ENCODE measurements at places on chromosomes 13 and 19.
A peak's percentile ranks its signal among the peaks of the same experiment; 100 is the strongest.

GRCh38 chr19:56477429-56478338 is 539 bp upstream of the ZNF667 start:
- peak; percentile 98 for DNase-seq

DNA sequence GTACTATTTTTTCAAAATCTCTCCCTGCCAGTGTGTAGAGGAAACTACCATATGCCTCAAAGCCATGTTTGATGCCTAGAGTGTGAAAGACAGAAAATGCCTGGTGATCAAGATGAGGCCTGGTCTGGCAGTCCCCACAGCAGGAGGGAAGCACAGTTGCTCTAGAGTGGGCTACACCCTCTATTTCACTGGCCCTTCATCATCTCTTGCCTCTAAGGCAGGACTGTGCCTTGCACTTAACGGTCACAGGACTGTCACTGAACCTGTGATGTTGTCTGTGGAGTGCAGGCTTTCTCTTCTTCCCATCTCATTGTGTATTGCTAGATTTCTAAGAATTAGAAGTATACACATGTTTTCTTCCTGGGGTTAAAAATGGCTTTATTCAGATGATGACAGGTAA is 16.3 kb downstream of the POLR1D start:
- no peak for DNase-seq

GRCh38 chr19:11234486-11235075 is 4.8 kb upstream of the ANGPTL8 start:
- no peak for DNase-seq

DNA sequence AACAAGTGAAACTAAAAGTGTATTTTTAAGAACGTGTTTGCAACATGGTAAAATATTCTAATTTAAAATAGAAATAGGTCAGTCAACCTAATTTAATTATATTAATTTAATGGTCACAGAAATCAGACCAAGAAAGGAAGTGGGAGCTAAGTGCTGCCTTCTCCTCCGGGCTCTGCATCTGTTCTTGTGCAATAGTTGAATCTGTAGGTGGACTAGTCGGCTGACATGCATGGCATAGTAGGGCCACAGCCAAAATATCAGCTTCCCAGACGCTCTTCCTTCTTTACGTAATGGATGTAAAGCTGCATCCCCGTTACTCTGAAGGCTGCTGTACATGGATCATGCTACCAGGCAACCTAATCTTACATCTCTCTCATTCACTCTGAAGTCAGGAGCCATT is 47.3 kb downstream of the COL4A1 start:
- no peak for DNase-seq

GRCh38 chr19:47391510-47392223 is 27.7 kb downstream of the MEIS3 start:
- peak; percentile 30 for DNase-seq

DNA sequence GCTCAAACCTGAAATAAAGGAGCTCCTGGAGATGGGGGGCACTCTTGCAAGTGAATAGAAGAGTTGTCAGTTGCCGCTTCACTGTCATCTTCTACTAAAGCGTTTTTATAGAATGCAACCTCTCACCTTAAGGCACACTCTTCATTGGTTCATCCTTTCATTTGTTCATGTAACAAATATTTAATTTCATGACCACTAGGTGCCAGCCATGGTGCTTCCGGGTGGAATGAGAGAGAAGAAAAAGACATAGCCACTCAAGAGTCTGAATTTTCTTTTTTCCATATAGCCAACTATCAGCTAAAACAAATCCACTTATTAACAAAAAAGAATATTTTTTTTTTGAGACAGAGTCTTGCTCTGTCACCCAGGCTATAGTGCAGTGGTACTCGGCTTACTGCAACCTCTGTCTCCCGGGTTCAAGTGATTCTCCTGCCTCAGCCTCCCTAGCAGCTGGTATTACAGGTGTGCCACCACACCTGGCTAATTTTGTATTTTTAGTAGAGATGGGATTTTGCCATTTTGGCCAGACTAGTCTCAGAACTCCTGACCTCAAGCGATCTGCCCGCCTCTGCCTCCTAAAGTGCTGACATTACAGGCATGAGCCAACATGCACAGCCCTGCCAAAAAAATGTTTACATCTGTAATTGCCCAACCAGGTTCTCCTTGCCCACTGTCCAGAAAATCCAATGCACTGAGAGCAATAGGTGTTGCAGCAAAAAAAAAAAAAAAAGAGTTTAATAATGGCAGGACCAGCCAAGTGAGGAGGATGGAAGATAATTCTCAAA is 22.1 kb upstream of the SACS start:
- no peak for DNase-seq

DNA sequence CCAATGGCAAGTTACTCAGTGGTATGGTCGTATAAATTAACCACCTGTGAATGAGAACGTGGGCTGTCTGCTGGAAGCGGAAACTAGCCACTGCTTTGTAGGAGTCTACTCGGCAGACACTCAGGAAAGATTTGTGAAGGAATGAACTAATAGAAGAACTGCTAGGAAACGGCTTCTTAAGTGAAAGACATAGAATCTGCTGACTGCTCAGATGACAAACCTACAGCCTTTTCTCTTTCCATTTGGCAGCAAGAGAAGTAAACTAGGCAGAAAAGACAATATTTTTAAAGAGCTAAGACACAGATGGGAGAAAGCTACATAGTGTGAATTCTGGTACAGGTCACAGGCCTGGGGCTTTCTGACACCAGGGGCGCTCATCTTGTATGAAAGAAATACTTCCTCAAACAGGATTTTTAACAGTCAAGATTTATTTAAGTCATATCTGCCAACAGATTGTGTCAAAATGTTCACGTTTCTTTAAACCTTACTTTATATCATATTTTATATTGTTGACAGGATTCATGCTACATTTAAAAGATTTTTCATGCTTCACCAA is 78.4 kb downstream of the MIPEP start:
- DNase-seq: no peak

- no peak for DNase-seq
Measured at GRCh38 chr13:61833228-61833627, 417.6 kb upstream of the PCDH20 start.

- DNase-seq: no peak
Measured at GRCh38 chr13:71759651-71760511, 107.1 kb downstream of the DACH1 start.

GRCh38 chr19:12733369-12734214 is 892 bp downstream of the TRIR start:
- DNase-seq: no peak

- DNase-seq: no peak
Measured at GRCh38 chr19:17170538-17171297, 44.4 kb upstream of the USE1 start.

- DNase-seq: no peak
Measured at GRCh38 chr13:23504180-23504579, 66.0 kb upstream of the TNFRSF19 start.

DNA sequence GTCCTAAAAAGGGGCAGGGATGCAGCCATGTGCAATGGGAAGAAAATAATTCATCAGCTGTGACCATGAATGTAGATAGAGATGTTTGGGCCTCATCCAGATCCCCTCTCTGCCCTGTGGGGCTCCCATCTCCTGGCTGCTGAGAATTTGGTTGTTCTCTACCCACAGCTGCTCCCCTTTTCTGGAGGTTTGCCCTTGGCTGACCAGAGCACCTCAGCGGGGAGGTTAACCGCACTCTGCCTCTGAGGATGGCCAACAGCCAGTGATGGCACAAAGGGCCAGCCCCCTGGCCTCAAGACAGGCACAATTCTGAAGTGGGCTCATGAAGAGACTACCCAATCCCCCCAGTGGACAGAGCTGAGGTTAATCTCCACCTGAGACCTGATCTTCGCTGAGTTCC is 61.5 kb upstream of the SERP2 start:
- no peak for DNase-seq

DNA sequence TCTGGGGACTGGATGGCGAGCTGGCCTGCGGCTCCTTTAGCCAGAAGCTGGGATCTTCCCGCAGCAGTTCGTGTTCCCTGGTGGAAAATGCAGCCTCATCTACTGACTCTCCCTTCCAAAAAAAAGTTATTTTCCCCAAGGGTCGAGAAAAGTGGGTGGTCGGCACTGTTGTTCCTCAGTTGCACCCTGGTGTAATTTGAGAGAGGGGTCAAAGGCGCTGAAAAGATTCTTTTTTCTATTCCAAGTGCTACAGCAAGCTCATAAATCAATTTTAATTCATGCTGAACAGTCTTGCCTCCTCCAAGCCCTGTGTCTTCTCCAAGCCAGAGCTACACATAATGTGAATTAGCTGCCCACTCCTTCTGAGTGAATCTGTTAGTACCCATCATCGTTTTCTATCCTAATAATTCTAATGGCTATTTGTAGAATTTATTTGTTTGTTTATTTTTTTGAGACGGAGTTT is 774 bp downstream of the SLC25A15 start:
- no peak for DNase-seq

- DNase-seq: peak; percentile 34
Measured at GRCh38 chr19:12880551-12881171, 588 bp downstream of the DNASE2 start.

DNA sequence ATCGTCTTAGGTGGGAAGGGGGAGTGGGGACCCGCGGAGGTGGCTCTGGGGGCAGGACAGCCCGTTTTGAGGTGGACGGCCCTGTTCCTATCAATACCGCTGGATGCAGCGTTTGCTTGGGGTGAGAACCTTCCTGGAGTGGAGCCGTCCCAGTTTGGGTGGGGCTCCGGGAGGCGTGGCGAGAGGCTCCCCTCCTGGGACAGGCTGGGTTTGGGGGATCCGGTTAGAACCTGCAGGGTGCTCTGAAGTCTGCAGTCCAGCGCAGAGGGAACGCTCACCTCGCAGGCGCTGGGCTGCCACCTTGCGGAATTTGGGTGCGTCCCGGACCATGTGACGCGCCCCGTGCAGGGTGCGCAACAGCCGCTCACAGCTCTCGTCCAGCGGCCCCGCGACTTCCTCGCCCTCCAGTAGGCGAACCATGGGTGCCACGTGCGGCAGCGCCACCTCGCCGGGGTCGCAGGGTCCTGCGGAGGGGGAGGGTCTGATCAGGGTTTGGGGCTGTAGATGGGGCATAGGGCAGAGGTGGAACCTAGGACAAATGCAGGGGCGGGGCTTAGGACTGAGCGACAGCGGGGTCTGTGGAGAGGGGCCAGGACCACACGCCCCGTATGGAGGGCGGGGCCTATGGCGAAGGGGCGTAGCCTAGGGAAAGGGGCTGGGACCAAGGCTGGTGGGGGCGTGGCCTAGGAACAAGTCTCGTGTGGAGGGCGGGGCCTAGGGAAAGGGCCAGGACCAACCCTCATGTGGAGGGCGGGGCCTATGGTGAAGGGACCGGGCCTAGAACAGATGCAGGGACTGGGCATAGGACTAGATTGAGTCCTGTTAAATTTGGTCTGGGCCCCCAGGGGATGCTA is 13.8 kb downstream of the SH2D3A start:
- DNase-seq: no peak

GRCh38 chr13:21594715-21595545 is 9.0 kb downstream of the MICU2 start:
- no peak for DNase-seq

DNA sequence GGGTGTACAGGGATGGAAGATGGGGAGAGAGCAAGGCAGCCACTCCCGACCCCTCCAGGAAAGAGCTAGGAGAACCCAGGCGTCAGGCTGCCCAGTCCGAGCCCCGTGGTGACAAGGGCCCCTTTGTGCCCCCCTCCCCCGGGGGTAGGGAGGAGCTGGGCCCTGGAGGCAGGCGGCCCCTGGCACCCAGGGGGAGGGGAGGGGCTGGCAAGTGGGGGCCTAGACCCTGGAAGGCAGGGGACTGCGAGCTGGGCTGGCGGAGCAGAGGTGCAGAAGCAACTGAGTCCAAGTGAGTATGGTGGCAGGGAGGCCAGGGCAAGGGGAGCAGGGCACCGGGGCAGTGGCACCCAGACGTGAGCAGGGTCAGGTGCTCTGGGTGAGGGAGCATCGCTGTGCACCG is at the start of gene MAG:
MAG (plus strand) TSS at position 246 of the 400 bp plus-strand sequence. CDS start 3,248 bp downstream, outside the sequence.
- DNase-seq: peak; percentile 91

DNA sequence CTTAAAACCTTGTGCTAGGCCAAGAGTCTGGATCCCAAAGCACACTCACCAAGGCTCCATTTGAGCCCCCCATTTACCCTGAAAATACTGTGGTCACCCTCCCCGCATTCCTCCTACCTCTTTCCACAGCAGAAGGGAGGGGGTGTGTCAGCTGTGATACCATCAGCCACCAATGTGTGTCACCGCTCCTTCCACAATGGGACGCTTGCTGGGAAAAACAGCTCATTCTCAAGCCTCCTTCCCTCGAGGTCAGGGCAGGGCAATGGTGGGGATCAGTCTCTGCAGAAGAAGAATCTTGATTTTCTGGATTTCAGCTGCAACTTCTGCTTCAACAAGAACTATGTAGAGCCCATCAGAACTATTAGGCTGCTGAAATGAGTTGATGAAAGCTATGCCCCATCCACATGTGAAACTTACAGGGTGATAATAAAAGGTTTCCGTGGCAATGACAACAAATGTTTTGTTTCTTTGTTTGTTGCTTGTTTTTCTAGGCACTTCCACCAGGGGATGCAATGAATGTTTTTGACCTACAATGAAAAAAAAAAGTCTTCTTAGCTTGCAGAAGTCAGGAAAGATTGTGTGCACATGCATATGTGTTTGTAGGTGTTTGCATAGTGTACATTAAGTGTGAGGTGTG is 26.4 kb upstream of the ZNF507 start:
- DNase-seq: no peak

- DNase-seq: no peak
Measured at GRCh38 chr19:47671499-47671898, 41.7 kb upstream of the EHD2 start.

DNA sequence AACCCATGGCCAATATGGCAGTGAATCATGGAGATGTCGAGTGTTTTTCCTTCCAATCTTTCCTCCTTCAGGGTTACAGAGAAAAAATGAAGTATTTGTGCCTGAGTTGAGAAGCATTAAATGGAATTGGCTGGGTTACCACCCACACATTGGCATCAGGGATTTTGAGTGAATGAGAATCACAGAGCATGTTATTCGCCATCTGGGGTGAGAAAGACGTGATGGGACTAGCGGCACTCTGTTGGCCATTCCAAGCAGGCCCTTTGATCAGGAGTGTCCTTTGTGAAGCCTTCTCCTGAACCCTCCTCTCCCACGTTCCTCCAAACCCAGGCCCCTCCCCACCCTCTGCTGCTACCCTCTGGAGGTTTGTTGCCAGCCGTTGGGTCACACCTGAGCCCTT is 84.2 kb upstream of the PCDH8 start:
- DNase-seq: no peak

DNA sequence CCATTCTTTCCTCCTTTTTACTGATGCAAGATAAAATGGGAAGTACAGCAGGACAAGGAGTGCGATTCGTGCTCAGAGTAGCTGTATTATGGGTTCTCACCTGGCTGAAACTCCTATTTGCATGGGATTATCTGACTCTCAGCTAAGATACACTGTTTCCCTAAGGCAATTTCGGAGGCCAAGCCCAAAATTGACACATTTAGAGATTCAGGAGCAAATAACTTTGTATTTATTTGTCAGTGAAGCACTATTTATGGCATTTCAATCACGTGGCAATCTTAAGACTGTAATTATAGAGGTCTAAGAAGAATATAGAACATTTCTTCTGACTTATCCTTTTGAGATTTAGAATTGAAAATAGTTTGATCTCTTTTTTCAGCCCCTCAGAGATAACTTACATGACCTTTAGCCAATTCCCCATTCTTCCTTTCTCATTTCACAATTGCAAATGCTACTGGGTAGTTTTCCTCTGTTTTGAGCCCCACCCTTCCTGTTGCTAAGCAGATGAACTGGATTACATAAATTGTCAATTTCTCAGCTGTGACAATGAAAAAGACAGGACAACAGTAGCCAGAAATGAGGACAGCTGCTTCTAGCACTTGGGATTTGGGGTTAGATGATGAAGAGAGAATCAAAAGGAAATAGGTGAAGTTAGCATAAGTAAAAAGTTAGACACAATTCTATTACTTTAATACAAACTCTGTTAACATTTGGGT is 122.7 kb upstream of the FRY start:
- DNase-seq: no peak

- DNase-seq: no peak
Measured at GRCh38 chr13:102128216-102128810, 273.5 kb downstream of the FGF14 start.
